ENCODE measurements at places on chromosomes 13 and 19. TPM values are rescaled to one million over a fixed set of nuclear protein-coding genes. Genes with fewer than 3 reads are reported as not detected.

- no peak for DNase-seq
Measured at GRCh38 chr13:41917641-41918040, 43.3 kb downstream of the VWA8 start.

DNA sequence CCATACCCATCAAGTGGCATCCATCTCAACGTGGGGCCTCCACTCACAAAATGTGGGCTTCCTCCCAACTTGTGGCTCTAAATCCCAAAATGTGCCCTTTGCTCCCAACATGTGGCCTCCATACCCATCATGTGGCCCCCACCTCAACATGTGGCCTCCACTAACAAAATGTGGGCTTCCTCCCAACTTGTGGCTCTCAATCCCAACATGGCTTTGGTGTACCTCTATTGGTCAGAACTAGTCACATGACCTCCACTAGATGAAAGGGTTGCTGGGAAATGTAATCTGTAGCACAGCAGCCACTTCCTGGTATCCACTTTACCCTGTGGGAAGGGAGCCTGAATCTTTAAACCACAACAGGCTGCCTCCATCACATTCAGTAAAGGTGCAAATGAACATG lies 10.1 kb upstream of the ACER1 start:
- DNase-seq, result no peak

DNA sequence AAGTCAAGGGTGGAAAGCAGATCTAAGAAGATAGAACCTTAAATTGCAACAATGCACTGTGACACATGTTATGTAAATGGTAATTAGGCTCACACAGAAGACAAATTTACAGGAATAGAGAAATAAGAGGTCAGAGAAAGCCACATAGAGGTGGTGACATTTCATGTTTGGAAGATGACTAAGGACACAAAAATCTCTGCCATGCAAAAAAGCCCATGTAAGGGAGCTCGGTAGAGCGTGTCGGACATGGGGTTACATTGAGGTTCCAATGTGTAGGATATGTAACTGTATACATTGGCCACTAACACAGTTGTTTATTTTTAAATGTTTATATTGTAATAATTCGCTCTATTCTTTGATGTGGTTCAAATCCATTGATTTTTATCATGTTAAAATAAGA lies 33.7 kb downstream of the SUGT1 start:
- DNase-seq, result no peak

- no peak for DNase-seq
Measured at GRCh38 chr13:35987572-35988513, 143.3 kb downstream of the DCLK1 start.

DNA sequence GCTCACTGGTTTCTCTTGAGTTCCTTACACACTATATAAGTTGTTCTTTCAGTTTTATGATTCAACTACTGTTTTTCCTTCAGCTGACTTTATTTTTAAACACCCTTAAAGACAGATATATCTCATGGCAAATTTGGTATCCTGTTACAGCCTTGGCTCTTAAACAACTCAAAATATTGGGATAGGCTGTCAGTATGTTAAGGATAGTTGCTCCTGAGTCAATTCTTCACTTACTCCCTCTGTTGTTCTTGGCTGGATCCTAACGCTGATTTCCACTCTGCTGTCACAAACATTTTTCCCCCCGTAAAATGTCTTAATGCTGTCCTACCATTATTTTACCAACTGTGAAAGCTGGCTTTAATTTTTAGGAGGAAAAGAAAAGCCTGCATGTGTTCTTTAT lies 1.2 kb downstream of the KCNRG start:
- DNase-seq, result no peak

DNA sequence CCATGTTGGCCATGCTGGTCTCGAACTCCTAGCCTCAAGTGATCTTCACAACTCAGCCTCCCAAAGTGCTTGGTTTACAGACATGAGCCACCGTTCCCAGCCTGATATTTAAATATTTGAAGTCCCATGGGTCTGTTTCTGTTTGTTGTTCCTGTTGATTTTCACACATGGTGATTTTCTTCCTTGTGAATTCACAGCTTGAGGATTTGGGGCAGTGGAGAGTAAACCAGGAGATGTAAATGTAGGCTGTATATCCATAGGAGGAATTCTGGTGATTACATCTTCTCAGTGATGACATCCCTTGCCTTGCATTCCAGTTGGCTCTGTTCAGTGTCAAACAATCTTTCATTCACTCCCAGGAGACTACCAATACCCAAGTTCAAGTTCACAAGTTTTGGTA lies 471.9 kb downstream of the KCTD12 start:
- DNase-seq, result no peak

GRCh38 chr13:93521307-93521706 lies 294.7 kb downstream of the GPC6 start:
- DNase-seq, result no peak

DNA sequence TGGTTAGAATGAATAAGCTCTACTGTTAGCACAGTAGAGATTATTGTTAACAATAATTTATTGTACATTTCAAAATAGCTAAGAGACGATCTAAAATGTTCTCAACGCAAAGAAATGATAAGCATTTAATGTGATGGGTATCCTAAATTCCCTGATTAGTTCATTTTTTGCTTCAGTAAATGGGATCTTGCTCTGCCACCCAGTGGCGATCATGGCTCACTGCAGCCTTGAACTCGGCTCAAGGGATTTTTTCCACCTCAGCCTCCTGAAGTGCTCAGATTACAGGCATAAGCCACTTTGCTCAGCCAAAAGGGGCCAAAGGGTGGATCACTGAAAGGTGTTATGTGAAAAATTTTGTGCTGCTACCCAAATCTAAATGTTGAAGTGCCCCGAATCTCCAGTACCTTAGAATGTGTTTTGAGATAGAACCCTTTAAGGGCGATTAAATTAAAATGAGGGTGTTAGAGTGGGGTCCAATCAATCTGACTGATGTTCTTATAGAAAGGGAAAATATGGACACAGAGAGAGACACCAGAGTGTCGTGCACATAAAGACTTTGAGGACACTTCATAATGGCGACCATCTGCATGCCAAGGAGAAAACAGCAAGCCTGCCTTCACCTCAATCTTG lies 31.5 kb upstream of the ZNF766 start:
- DNase-seq, result peak; percentile 35

- DNase-seq, result no peak
Measured at GRCh38 chr19:14632286-14632685, 42.4 kb downstream of the ADGRE3 start.

DNA sequence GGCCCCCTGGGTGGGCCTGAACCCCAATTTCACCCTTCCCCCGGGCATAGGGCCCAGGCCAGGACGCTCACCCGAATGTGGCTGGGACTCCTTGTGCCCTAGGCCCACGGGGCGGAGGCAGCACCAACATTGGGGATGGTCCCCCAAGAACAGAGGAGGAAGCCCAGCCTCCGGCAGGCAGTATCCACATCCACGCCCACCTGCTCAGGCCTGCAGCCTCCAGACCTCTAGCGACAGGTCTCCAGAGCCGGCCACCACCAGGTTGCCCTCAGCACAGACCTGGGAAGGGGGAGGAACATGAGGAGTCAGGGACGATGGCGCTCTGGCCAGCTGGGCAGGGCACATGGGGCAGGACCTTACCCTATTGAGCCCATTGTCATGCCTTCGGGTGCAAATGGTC lies 1.2 kb downstream of the GNG14 start:
- no peak for DNase-seq

DNA sequence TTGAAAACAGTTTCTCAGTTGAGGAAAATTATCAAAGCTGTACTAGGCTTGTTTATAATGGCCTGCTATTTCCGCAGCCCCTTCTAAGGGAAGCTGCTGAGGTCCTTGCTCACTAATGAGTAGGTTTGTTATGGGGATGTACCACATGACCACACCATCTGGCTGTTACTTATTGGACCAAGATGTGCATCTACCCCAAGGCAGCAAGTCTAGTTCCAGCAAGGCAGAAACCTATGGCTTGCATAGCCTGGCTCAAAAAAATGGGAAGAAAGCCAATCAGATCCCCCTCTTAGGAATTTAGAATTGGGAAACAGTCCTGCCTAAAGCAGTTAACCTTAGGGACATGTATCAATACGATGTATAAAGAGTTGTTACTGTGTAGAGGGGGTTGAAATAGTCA lies 186.5 kb upstream of the SPRY2 start:
- DNase-seq, result no peak

DNA sequence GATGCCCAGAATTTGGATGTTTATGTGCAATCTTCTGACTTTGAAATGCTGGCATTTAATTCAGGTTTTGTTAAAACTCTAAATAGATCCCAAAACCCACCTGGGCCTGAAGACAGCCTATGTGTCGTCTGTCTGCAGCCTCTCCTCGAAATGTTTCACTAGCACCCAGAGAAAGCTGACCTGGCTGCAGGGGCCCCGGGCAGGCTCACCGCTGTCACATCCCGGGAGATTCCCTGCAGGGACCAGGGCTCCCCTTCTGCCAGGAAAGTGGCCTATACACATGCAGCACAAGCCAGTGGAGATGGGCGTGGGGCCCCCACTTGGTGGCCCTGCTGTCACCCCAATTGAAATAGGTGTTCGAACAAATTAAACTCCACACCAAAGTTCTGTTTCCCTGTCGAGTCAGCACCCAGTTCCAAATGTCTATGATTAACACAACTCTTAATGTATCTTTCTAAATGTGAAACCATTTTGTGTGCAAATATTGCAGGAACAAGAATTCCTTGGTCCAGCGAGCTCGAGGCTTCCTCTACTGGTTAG lies 145.8 kb upstream of the ZNF507 start:
- DNase-seq, result no peak

GRCh38 chr19:39405958-39406655 lies 540 bp upstream of the ZFP36 start:
- DNase-seq, result no peak

- DNase-seq, result no peak
Measured at GRCh38 chr19:34662919-34663318, 14.0 kb downstream of the SCGB2B2 start.

The NOTCH3 gene
- 92.8 TPM for polyA plus RNA-seq

DNA sequence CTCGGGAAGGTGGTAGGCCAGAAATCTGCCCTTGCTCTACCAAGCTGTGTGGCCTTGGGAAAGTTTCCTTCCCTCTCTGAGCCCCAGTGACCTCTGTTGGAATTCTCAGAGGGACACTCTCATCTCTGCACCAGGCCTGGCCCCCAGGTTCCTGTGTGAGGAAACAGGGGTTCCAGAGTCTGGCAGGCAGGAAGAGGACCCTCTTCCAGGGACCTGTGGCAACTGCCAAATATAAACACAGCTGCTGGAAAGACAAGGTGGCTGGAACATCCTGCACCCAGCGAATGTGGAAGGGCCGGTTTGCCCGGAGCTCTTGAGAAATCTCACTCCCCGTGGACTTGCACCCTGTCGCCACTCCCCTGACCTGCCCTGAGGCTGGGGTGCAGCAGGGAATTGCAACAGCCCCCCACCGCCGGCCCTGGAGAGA lies 52.8 kb downstream of the GADD45B start:
- DNase-seq, result no peak

The TTC9B gene
- polyA plus RNA-seq, result 0.19 TPM

DNA sequence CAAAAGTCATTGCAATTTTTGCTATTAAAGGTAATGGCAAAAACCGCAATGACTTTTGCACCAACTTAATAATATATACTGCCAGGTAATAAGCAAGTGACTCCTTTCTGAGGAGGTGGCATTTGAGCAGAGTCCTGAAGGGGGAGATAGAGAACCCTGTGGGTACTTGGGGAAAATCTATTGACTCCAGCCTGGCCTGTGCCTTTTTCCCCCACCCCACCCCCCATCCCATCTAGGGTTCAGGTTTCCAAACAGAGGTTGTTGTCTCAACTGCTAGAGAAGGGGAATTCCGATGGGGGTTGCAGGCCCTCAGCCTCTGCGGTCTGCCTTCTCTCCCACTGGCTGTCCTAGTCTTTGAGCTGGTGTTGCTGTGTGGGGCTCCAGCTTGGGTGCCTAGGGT lies 11.5 kb downstream of the S1PR2 start:
- no peak for DNase-seq

- DNase-seq, result no peak
Measured at GRCh38 chr19:1818549-1819195, 6.6 kb upstream of the ATP8B3 start.

DNA sequence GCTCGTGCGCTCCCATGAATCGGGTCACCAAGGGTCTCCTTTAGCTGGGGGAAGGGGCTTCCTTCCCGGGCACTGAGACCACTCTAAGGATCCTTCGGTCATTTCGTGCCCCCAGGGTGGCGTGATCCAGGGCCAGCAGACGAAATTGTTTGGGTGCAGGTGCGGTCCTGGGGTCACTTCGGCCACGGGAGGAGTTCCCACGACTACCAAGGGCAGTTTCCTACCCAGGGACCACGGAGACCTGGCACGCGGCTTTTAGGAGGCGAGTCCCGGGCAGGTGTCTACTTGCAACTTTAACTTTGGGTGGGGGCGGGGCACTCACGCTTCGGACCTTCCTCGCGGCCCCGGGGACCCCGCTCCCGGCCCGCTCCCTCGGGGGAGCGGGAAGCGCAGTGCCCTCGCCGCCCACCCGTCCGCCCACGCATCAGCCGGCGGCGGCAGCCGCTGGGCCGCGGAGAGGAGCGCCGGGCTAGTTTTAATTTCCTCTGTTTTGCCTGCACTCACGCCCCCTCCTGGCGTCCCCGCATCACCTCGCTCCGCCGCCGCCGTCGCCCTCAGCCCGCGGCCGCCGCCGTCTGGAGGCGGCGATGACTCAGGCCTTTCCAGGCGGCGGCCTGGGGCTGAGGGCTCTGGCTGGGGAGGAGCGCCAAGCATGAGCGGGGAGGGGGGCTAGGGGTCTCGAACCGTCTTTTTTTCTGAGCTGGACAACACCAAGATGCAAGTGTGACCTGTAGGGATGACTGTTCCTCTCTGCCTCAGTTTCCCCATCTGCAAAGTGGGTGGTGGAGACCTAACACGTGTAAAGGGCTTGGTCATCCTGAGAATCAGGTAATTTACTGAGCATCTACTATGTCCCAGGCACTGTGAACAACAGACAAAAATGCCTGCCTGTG lies 21.8 kb downstream of the OLFM2 start:
- no peak for DNase-seq

- DNase-seq, result no peak
Measured at GRCh38 chr13:19984430-19985218, 26.1 kb downstream of the ZMYM2 start.

DNA sequence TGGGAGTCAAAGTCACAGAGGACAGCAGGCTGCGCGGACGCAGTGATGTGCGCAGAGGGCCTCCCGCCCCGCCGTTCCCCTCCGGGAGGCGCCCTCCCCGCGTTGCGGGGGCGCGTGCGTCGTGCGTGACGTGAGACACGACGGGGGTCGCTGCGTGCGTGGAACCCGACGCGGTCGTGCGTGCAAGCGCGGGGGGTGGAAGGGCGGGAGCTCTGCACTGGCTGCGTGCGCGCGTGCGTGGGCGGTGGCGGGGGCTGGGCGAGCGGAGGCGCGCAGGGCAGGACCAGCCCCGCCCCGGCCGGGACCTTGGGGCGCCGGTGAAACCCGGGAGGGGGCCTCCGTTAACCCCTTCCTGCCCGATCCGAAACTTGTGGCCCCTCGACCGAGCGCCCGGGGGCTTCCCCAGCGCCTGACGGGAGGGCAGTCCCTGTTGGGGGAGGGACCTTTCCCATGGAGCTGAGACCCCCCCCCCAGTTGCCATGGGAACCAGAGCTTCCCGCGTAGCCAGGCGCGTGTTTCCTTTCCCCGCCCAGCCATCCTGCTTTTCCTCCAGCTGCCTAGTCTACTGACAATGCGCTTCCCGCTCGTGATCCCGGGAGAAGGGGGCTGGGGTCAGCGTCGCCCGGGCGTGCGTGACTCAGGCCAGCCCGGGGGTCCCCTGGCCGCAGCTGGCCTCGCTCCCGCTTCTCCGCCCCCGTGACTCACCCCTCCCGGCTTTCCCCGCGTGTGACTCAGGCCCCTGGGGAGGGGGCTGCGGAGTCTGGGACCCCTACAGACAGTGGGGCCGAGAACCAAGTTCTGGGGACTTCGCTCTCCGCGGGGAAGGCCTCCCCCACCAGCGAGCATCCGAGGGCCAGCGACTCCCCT lies 7.3 kb upstream of the HOOK2 start:
- no peak for DNase-seq

The FUT3 gene
- 0.56 TPM for polyA plus RNA-seq

The RABAC1 gene
- polyA plus RNA-seq, result 69.1 TPM

- DNase-seq, result no peak
Measured at GRCh38 chr13:85266331-85266730, 532.9 kb downstream of the SLITRK6 start.
